Suppressor macrophage treated with lipopolysaccharide for 1 hour (primary cell): ENCODE measurements at places on chromosomes 12 and 14.

DNA sequence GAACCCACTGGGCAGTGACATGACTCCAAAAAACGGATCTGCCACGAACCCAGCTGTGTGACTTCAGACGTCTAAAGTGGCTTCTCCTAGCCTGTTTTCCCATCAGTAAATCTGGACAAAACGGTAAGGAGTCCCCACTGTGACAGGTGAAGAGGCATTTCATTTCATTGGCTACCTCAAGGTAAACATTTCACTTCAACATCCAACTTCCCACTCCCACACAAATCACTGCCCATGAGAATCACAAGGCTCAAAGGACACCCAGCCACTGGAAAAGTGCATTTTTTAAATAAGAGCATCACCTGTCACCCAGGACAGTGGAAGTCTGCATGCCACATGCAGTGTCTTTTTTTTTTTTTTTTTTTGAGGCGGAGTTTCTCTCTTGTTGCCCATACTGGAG lies 27.9 kb downstream of the HSP90AA1 start:
- DNase-seq: no peak

DNA sequence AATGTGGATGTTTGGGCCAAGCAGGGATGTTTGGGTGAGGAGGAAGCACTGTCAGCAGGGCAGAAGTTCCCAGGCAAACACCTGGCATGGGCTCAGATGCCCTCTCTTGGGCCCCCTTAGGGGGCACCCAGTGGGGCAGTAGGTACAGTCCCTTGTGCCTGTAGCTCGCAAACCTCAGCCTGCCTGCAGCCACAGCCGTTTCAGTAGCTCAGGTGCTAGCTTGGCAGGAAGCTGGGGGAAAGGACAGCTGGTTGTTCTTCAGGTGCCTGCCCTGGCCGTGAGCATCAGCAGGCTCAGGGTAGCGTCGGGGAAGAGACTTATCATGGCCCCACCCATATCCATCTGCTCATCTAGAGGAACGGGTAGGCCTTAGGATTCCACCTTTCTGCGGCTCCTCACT lies 67.5 kb downstream of the B4GALNT3 start:
- DNase-seq: no peak

DNA sequence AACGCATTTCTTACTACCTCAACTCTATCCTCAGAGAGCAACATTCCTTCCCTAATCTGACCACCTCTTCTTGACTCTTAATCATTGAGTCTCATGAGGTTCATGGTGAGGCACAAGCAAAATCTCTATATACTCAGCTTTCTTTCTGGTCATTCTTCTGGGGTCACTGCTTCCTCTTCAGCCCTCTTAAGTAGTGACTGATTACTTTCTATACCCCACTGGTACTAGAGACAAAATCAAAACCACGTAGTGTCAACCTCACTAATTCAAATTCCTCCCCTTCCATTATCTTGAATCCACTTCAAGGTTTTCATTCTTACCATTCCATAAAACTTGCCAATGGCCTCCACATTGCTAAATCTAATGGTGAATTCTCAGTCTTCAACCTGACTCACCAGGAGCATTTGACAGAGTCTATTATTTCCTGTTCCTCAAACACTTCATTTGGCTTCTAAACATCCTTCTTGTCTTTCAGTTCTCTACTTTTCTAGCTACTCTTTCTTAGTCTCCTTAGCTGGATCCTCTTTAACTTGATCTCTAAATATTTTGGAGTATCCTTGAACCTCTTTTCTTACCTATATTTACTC lies 6.8 kb downstream of the WDHD1 start:
- DNase-seq: peak; percentile 38

DNA sequence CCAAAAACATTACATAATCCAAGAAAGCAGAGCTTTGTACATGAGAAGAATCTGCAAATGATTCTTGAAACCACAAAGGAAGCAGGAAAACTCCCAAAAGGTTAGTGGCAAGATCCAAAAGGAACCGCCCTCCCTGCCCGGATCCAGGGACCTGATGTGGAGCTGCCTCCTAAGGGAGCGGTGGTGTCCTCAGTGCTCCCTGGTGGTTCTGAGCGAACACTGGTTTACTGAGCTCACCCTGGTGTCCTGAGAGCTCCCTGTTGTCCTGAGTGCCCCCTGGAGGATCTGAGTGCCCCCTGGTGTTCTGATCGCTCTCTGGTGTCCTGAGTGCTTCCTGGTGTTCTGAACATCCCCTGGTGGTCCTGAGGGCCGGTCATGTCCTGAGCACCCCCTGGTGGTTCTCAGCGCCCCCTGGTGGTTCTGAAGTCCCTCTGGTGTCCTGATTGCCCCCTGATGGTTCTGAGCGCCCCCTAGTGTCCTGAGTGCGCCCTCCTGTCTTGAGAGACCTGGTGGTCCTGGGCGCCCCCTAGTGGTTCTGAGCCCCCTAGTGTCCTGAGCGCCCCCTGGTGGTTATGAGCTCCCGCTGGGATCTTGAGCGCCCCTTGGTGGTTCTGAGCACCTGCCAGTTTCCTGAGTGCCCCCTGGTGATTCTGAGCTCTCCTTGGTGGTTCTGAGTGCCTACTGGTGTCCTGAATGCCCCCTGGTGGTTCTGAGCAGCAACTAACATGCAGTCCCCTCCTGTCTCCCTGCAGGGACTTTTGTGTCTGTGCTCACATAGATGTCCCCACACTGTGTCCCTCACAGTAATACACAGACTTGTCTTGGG lies 891.1 kb downstream of the TMEM121 start:
- DNase-seq: peak; percentile 86

DNA sequence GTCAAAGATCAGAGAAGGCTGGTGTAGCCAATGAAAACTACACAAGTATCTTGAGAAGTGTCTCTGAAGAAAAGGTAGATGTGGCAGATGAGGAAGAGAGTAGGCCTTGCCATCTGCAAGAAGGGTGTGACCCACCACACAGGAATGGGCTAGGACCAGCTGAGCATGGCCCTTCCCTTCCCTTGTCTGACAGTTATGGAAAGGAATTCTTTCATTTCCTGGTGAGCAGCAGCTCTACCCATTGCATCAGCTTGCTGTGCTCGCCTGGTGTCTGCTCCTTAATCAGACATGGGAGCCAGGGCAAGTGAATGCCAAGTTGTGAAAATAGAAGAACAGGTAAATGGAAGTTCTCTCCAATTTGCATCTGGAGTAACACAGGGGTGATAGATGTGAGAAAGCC lies 145.2 kb upstream of the KRR1 start:
- DNase-seq: no peak

- no peak for DNase-seq
These were observed 163.0 kb upstream of the NUDT4 start for GRCh38 chr12:93214523-93215289.

DNA sequence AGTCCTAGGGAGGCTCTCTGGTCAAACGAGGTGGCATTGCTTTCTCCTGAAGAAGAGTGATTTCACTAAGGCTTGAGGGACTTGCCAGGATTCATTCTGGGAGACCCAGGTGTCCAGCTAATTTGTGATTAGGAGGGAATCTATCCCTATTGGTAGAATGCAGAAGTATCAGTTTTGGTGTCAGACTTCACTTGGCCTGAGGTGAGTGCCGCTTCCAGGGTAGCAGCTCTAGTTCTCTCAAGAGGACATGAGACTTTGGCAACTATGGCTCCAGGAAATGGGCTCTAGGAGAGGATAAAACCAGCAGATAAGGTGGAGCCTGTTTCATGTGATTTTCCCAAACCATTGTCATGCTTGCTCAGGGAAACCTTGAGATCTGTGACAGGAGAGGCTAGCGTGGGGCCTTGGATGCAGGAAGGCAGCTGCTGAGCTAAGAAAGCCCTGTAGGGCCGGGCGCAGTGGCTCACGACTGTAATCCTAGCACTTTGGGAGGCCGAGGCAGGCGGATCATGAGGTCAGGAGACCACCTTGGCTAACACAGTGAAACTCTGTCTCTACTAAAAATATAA lies 11.6 kb upstream of the TMEM117 start:
- DNase-seq: no peak

GRCh38 chr12:81081726-81082125 lies 3.8 kb downstream of the ACSS3 start:
- DNase-seq: no peak

DNA sequence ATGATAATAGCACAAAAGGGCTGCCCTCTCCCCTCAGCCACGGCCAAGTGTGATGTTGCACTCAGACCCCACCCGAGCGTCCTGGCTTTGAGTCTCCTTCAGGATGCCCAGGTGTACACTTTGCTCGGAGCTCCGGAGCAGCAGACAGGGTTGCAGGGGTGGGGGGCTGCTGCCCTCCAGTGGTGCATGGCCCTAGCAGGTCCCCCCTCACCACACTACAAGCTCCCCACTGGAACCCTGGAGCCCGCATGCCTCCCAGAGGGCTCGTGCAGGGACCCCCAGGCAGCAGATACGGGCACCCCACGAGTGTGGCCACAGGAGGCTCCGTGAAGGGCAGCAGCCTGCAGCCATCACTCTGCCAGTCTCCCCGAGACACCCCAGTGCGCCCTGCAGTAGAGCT lies 69.9 kb upstream of the C14orf180 start:
- no peak for DNase-seq

- DNase-seq: no peak
These were observed 57.1 kb downstream of the AEBP2 start for GRCh38 chr12:19496219-19496878.

- DNase-seq: no peak
These were observed 41.5 kb downstream of the FAM186A start for GRCh38 chr12:50354908-50355307.

DNA sequence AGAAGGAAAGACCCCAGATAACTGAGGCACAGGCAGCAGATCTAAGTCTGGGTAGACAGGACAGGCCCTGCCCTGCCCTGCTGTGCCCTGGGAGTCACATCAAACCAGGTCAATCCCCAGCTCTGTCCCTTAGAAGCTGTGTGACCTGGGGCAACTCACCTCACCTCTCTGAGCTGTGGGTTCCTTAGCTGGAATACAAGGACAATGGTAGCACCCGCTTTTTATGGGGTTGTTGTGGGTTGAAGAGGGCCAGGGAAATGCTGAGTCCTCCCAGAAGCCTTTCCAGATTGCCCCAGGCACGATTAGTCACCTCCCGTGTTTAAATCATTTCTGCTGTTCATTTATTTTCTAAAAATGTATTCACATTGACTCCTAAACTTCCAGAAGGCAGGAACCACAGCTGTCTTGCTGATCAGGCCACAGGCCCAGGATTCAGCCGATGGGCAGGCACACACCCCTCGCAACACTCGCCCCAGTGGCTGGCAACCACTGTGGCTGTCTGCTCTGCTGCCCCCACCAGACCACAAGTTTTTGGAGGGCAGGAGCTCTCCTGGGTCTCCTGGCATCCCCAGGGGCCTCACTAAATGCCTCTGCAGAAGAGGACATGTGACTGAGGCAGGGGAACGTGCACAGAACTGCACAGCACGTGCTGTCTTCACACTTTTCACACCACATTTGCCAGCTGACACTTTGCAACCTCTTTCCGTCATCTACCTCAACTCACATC lies 3.0 kb downstream of the SELPLG start:
- DNase-seq: peak; percentile 63

- DNase-seq: no peak
These were observed 255.9 kb upstream of the ARID2 start for GRCh38 chr12:45473636-45474035.

DNA sequence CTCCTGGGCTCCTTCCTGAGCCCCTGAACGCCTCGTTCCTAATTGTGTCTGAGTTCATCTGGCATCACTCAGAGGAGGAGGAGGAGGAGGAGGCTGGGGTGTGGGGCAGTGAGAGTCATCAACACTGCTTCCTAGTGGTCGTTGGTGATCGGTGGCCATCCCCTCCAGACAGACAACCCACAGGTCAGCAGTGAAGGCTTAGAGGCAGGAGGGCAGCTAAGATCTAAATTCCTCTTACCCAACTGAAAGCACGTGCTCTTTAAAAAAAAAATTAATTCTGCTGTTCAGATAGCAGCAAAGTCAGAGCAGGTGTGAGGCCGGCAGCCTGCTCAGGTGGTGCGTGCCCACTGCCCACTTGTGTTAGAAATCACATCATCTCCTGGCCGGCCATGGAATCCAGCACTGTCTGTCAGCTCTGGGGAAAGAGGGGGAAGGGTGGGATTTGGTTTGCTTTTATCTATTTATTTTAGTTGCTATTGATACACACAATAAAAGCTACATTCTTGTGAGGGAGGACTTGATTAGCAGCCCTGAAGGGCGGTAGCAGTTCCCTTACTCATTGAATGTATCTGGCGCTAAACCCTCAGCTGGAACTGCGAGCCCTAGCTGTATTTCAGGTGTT lies 46.6 kb downstream of the PPP2R5C start:
- no peak for DNase-seq

- DNase-seq: no peak
These were observed 83.8 kb downstream of the PEBP1 start for GRCh38 chr12:118219772-118220171.

DNA sequence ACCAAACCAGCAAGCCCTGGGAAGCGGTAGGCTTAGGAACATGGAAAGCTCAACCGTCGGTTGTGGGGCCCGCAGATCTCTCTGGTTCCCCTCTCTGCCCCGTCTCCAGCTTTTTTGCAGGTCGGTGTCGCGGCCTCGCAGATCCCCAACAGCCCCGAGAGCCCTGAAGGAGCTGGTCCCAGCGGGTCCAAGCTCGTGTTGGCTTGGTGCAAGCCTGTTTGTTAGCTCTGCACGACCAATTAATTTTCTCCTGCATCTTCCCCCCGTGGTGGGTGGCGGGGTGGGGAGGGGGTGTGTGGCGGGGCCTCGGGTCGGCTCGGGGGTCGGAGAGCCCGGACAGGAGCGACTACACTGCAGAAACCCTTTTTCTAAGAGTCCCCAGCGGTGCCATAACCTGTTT lies 449 bp upstream of the SLC24A4 start:
- no peak for DNase-seq

- peak; percentile 31 for DNase-seq
These were observed 465.5 kb upstream of the ATP2B1 start for GRCh38 chr12:90174198-90174510.
